ENCODE measurements at places on chromosomes 13 and 19.
A peak's percentile ranks its signal among the peaks of the same experiment; 100 is the strongest.

- peak; percentile 23 for DNase-seq
Observed at GRCh38 chr19:57103573-57104277, 16.1 kb upstream of the USP29 start.

GRCh38 chr19:48873476-48874302 lies 1.5 kb downstream of the PPP1R15A start:
- no peak for DNase-seq

DNA sequence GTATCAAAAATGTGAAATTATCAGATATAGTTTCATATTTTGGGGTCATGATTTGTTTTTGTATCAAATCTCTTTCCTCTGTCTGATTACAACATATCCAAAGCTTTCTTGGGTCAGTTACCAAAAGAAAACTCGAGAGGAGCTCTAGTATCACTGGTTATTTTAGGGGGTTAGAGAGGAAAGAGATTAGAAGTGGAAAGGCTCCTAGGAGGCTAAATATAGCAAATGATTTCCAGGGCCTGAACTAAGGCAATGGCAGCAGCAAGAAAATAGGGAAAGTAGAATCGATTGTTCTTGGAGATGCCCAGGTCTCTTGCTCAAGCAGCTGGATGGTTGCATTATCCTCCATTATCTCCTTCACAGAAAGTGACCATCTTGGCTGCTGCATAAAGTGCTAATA lies 72.9 kb downstream of the NHLRC3 start:
- no peak for DNase-seq

- DNase-seq, result no peak
Observed at GRCh38 chr13:40648040-40648439, 18.4 kb downstream of the FOXO1 start.

DNA sequence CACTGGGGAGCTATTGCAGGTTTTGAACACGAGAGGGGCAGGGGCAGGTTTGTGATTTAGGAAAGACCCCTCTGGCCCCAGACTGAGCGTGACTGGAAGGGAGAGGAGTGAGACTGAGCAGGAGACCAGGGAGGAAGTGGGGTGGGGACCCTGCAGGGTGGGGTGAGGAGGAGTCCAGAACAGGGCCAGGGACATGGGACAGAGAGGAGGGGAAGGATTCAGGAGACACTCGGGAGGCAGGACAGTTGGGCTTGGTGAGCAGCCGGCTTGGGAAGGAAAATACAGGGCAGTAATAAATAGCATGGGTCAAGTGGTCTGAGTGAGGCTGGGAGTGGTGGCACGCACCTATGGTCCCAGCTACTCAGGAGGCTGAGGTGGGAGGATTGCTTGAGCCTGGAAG lies 9.4 kb downstream of the FOSB start:
- DNase-seq, result no peak

GRCh38 chr13:36069881-36070366 lies 61.3 kb downstream of the DCLK1 start:
- DNase-seq, result no peak

DNA sequence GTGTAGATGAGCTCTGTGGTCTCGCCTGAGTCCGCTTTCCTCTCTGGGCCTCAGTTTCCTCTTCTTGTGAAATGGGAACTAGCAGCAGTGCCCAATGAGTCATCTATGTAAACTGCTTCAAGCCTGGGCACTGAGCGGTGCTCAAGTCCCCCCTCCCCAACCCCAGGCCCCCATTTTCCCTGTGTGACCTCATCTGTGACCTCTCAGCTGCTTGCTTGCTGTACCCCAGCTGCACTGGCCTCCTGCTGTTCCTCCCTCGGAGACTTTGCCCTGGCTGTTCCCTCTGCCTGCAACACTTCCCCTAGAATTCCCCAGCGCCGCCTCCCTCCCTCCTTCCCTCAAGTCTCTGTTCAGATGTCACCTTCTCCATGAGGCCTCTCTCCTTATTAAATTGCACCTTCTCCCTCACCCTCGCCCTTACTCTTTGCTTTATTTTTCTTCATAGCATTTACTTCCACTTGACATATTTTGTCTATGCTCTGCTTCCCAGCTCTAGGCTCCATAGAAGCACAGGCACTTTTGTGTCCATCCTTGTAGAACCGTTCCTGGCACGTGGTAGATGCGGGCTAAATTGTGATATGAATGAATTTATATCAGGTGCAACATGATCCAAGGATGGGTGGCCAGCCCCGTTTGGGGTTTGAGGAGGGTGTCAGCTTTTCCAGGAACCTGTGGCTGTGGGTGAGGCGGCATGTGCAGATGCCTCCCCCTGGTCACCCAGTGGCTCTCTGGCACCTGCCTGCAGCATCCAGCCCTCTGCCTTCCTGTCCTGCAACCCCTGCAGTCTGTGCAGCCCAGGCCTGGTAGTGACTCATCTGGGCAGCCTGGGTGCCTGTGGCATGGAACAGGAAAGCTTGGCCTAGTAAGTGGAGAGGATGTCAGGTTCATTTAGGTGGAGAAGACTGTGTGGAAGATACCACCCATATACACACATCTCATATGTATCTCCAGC lies 26.3 kb downstream of the SIPA1L3 start:
- DNase-seq, result peak; percentile 95

DNA sequence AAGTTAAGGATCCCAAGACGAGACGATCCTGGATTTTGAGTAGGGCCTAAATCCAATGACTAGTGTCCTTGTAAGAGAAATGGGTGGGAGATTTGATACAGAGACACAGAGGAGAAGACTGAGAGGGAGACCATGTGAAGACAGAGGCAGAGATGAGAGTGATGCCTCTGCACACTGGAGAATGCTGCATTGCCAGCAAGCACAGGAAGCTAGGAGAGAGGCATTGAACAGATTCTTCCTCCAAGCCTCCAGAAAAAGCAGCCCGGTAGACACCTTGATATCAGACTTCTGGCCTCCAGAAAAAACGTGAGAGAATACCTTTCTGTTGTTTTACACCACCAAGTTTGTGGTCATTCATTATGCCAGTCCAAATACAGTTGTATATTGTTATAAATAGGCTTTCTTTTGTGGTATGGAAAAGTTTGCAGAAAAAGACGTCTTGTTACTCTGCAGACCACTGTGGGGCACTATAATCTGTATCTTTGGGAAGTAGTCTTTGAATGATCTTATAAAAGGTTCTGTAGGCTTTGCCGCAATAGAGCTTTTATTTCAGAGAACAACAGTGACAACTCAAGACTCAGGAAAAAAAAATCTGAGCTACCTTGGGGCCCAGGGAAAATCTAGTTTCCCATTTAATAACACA lies 17.9 kb upstream of the RFC3 start:
- DNase-seq, result no peak

- DNase-seq, result no peak
Observed at GRCh38 chr13:74865656-74866055, 616.3 kb downstream of the TBC1D4 start.

- DNase-seq, result no peak
Observed at GRCh38 chr19:843180-843835, 2.5 kb downstream of the PRTN3 start.

- no peak for DNase-seq
Observed at GRCh38 chr19:46056536-46056935, 15.7 kb upstream of the IGFL4 start.

GRCh38 chr19:33669376-33669775 lies 47.6 kb downstream of the CHST8 start:
- peak; percentile 46 for DNase-seq

DNA sequence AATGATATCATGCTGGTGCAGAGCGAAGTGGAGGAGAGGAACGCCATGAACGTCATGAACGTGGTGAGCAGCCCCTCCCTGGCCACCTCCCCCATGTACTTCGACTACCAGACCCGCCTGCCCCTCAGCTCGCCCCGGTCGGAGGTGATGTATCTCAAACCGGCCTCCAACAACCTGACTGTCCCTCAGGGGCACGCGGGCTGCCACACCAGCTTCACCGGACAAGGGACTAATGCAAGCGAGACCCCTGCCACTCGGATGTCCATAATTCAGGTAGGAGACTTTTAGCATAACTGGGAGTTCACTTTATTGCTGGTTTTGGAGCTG lies 3.3 kb downstream of the PCDH17 start:
- DNase-seq, result no peak

DNA sequence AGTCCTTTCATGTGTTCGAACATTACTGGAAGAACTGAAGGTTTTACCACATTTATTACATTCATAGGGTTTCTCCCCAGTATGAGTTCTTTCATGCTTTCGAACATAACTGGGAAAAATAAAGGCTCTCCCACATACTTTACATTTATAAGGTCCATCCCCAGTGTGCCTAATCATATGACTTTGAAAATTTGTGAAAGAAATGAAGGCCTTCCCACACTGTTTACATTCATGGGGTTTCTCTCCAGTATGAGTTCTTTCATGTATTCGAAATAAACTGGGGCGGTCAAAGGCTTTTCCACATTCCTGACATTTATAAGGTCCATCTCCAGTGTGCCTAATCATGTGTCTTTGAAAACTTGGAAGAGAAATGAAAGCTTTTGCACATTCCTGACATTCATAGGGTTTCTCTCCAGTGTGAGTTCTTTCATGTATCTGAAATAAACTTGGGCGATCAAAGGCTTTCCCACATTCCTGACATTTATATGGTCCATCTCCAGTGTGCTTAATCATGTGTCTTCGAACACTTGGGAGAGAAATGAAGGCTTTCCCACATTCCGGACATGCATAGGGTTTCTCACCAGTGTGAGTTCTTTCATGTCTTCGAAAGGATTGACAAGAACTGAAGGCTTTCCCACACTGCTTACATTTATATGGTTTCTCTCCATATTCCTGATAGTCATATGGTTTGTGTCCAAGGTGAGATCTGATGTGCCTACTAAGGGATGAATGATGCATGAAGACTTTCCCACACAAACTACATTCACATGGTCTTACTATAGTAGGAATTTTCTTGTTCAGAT lies 24.0 kb downstream of the ZNF564 start:
- no peak for DNase-seq

DNA sequence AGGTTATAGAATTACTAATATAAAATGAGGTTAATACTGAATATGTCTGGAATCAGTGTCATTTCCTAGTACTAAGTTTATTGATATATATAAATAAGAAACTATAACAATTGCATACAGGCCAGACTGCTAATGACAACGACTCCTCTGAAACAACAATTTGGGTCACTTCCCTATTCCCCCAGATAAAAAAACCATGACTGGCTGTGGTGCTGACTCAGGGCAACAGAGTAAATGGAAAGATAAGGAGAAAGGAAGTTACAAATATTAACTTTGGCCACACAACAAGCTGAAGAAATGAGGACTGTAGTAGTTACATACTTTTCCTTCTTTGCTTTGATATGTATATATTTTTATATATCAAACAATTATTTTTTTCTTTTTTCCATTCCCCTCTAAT lies 263.7 kb upstream of the PCDH9 start:
- DNase-seq, result no peak

- no peak for DNase-seq
Observed at GRCh38 chr13:75341028-75341427, 140.9 kb downstream of the TBC1D4 start.

- no peak for DNase-seq
Observed at GRCh38 chr13:89455741-89456140, 1784.6 kb downstream of the SLITRK5 start.

- DNase-seq, result no peak
Observed at GRCh38 chr19:11973019-11973810, 8.4 kb downstream of the ZNF763 start.

- no peak for DNase-seq
Observed at GRCh38 chr19:14059093-14059480, 2.8 kb downstream of the PALM3 start.

DNA sequence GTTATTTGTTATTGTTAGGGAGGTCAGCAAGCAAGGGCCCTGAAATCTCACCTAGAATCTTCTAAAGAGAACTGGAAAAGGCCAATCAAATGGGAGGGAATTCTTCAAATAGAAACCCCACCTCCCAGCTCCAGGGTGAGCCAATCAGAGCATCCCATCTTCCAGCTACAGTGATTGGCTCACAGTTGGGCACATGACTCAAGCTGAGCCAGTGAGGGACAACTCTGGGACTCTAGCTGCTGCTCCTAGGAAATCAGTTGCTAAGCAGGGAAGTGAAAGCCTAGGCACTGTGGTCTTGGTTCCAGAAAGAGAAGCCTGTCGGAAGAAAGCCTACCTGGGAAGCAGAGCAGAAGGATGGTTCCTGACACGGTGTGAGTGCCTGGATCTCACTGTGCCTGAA lies 13.4 kb downstream of the TM6SF2 start:
- no peak for DNase-seq

- no peak for DNase-seq
Observed at GRCh38 chr13:110356362-110356761, 49.3 kb downstream of the COL4A2 start.

GRCh38 chr19:12077375-12077774 lies 12.8 kb downstream of the ZNF844 start:
- no peak for DNase-seq

- DNase-seq, result no peak
Observed at GRCh38 chr19:13727798-13728197, 36.5 kb upstream of the MRI1 start.

DNA sequence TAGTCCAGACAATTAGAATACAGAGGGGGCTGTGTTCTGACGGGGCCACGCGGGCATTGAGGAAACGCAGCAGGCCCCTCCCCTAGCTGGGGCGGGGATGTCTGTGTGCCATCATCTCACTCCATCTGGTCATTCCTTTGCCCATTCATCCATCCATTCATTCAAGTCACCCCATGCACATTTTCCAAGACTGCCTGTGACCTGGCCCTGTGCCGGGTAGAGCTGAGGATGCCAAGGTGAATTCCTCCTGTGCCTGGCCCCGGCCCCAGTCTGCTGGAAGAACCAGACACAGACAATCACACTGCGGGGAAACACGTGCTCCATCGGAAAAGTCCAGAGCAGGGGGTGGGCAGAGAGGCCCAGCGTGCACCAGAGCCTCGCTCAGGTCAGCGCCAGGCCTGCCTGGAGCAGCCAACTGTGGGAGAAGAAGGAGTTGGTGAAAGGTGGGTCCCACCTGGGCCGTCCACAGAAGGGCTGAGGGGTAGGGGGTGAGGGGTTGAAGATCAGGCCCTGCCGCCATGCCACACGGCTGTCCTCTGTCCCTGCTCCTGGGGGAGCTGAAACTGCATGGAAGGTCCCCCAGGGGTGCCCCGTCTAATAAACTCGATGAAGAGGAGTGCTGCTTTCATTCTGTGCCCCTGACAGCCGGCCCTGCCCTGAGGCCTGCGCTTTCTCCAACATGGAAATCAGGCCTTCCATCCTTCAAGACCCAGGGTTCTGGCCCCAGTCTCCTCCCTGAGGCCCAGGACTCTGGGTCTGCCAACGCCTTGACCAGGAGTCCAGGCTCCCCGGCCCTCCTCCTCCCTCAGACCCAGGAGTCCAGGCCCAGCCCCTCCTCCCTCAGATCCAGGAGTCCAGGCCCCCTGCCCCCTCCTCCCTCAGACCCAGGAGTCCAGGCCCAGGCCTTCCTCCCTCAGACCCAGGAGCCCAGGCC lies 1.6 kb upstream of the CACNG6 start:
- DNase-seq, result no peak

- no peak for DNase-seq
Observed at GRCh38 chr13:74444161-74444571, 310.0 kb upstream of the KLF12 start.

GRCh38 chr19:23318143-23318542 lies 67.9 kb upstream of the ZNF724 start:
- DNase-seq, result no peak

DNA sequence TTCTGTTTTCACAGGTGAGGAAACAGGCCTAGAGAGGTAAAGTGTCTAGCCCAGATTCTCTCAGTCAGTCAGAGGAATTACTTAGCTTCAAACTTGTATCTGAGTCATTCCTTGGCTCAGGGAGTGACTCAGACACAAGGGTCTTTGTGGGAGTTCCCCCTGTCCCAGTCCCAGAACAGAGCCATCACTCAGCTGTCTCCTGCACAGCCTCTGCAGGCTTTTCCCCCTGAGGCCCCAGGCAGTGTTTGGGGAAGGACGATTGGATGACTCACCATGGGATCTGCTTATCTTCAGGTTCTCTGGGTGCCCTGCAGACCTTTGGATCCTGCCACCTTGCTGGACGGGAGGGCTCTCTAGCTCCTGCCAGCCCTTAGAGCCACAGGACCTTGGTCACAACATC lies 13.2 kb downstream of the ZNF793 start:
- no peak for DNase-seq

All from DMS79 (cell line).